Left cardiac atrium (tissue), 4 donors: ENCODE measurements at places on chromosomes 2 and 18. TPM values are rescaled to one million over a fixed set of nuclear protein-coding genes. Genes with fewer than 3 reads are reported as not detected.

DNA sequence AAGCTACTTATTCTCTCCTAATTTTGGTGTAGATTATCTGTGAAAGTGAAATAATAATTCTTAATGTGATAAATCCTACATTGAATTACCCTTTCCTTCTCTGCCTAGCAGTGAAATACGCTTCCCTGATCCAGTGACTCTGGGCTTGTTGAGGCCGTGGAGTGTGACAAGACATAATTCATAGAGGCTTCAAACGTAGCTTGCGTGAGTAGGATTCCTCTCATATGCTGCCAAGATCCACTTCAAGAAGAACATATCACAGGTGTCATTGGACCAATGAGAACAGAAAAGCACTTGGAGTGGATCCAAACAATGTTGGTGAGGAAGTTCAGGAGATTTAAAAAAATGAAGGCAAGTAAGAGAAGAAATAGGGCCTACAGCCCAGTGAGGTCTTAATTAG is 221.3 kb upstream of the TMEFF2 start:
- DNase-seq = no peak

- no peak for DNase-seq
Observed at GRCh38 chr2:235141411-235142128, 189.8 kb downstream of the SH3BP4 start.

DNA sequence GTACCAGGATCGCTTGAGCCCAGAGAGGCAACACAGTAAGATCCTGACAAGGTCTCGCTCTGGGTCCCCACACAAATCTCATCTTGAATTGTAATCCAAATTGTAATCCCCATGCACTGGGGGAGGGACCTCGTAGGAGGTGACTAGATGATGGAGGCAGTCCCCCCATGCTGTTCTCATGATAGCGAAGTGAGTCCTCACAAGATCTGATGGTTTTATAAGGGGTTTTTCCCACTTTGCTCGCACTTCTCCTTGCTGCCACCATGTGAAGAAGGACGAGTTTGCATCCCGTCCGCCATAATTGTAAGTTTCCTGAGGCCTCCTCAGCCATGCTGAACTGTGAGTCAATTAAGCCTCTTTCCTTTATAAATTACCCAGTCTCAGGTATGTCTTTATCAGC is 46.0 kb upstream of the SERTAD2 start:
- no peak for DNase-seq

ERMN gene
- total RNA-seq = 0.37 TPM

FBXO36 gene
- total RNA-seq = 1.4 TPM
